Stimulated activated CD4-positive, alpha-beta T cell treated with anti-CD3 and anti-CD28 coated beads, Interleukin-1b, Interleukin-23, amount 100 ng/mL, for 1 hour (primary cell): ENCODE measurements at places on chromosomes 6 and 20.

DNA sequence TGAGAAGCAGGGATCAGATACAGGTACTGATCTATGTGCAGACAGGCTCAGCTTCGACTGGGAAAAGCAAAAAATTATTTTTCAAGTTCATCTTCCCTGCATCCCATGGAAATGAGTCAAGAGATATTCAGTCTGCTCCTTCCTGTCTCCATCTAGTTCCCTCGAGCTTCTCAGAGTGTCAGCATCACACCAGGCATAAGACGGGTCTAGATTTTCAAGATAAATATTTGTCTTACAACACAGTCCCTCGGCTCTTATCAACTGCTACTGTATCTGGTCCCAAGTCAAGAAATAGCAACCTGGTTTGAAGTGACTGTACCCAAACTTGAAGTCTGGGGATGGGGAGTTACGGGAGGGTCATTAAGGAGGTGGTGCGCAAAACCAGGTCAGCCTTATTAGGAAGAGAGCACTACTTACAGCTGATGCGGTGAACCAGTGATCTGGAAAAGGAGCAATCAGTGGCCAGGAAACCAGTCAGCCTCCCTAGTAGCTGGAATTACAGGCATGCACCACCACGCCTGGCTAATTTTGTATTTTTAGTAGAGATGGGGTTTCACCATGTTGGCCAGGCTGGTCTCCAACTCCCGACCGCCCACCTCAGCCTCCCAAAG, 29.7 kb downstream of the ZMYND8 start:
- no peak for DNase-seq

GRCh38 chr6:157326979-157327378, 3.7 kb upstream of the TMEM242 start:
- no peak for DNase-seq

- DNase-seq: no peak
Measured at GRCh38 chr20:19269737-19270340, 57.4 kb downstream of the SLC24A3 start.

- DNase-seq: no peak
Measured at GRCh38 chr6:10733151-10733715, 10.4 kb downstream of the TMEM14C start.

DNA sequence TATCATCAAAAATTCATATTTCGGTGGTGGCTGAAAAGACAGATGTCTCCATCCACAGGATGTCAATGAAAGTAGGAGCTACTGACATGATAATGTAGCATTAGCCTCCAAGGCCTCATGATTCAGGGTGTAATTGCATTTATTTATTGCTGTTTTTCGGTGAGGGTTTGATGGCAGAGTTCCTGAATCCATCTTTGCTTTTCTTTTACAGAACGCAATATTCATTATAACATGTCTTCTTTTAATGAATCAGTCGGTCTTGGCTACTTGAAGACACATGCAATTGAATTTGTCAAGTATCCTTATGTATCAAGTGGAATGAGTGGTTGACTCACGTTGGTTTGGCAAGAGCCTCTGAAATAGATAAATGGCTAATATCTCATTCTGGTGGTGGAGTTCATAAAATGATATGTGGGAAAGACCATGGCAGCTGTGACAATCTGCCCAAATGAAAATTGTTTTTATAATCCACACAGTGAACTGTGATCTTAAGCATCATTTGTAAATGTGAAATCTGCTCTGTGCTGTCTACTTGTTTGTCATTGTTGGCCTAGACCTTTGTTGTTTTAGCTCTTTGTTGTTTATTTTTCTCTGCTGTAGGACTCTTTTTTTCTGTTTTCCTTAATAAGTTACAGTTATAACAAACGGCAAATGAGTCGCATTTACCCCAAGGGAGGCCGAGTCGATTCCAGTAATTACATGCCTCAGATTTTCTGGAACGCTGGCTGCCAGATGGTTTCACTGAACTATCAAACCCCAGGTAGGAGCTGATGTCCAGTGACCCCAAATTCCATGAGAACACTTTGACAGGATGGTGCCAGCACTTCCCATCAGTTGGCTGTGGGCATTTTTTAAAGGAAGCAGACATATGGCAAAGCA, 105.7 kb upstream of the LAMP5 start:
- DNase-seq: no peak

GRCh38 chr20:4780245-4780644, 58.5 kb downstream of the PRND start:
- DNase-seq: no peak

DNA sequence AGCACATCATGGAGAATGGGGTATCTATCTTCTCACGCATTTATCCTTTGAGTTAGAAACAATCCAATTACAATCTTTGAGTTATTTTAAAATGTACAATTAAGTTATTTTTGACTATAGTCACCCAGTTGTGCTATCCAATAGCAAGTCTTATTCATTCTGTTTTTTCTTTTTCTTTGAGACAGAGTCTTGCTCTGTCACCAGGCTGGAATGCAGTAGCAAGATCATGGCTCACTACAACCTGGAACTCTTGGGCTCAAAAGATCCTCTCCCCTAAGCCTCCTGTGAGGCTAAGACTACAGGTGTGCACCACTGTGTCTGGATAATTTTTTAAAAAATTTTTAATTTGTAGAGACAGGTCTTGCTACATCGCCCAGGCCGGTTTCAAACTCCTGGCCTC, 201.5 kb upstream of the ZNF217 start:
- no peak for DNase-seq

- no peak for DNase-seq
Measured at GRCh38 chr6:21731411-21732031, 138.0 kb downstream of the SOX4 start.

GRCh38 chr6:143958839-143959399, 49.1 kb downstream of the PLAGL1 start:
- no peak for DNase-seq

DNA sequence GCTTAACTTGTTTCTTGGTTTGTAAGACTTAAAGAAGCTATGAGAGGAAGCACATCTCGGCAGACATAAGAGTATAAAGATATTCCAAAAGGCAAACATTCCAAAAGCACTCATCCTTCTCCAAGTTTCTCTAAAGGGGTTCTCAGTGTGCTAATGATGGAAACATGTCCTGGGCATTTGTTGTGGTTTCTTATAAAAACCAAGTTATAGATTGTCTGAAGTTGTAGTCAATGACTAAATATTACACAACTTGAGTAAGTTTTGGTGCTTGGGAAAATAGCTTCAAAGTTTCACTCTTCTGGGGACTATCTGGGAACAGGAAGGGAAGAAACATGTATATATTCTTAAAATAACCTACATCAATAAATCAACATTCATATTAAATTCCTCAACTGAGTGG, 128.3 kb upstream of the TBX18 start:
- no peak for DNase-seq

DNA sequence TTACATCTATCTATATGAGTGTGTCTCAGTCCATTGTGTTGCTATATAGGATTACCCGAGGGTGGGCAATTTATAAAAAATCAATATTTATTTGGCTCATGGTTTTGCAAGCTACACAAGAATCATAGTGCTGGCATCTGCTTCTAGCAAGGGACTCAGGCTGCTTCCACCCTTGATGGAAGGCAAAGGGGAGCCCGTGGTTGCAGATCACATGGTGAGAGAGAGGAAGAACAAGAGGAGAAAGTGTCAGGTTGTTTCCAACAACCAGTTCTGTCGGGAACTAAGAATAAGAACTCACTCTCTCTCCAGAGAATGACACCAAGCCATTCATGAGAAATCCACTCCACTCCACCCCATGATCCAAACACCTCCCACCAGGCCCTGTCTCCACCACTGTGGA, 48.2 kb upstream of the TENT5A start:
- DNase-seq: no peak

DNA sequence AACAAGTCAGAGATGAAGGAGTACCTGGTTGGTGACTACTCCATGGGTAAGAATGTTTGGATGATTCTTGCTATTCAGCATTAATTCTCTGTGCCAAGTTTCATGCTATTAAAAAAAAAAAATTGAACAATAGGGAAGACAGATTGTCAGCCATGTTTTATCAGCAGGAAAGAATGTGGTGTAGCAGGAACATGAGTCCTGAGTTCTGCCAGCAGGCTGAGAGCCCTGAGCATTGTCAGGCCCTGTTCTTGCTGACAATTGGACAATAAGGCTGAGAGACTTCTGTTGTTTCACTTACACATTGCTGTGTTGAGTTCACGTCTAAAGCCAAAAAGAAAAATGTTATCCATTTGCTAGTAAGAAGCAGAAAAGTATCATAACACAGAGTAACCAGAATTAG, 70.4 kb upstream of the SMIM28 start:
- DNase-seq: no peak

DNA sequence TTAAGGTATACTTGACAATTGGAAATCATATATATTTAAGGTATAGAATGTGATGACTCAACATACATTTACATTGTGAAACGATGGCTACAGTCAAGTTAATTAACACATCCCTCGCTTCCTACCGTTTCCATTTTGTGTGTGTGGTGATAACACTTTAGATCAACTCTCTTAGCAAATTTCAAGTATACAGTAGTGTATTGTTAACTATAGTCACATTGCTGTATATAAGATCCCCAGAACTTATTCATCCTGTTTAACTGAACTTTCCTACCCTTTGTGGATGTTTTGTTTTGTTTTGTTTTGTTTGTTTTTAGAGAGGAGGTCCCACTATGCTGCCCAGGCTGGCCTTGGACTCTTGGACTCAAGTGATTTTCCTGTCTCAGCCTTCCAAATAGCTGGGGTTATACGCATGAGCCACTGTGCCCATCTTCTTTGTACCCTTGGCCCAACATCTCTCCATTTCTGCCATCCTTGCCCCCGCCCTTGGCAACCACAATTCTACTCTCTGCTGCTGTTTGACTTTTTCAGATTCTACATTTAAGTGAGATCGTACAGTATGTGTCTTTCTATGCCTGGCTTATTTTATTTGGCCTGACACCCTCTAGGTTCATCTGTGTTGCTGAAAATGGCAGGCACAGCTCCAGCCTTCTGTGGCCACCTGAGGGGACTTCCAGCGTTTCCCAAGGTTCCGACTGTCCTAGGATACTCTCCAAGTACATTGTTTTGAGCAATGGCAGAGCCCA, 90.5 kb upstream of the SNX9 start:
- no peak for DNase-seq

DNA sequence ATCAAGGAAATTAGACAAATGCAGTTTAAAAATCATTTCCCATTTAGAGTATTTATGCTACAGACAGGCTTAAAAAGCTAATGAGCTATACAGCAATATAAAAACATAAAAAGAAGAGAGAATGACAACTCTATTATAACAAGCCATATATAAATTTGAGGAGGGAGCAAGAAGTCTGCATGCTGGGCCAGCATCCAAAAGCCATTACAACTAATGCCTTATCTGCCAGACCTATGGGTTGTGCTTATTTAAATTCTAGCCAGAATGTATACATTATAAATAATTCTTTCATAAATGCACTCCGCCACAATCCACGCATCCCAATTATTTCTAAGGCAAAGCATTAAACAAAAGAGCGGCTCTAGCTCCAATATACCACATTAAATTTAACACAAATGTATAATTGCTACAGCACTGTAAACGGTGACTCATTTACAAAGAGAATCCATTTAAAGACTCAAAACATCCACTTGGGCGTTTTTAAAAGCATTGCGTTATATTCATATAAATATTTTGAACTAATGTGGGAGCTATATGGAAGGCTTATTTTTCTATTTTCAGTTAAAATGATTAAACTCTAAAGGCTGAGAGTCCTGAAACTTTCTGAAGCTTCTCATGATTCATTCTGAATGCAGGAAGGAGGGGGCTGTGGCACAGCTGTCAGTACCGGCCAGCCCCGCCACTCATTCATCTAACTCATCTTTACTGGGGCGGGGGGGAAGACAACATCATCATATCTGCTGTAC, 37.7 kb upstream of the RAB22A start:
- no peak for DNase-seq

GRCh38 chr6:69542494-69542893, 254.3 kb downstream of the LMBRD1 start:
- no peak for DNase-seq

GRCh38 chr6:124148236-124148957, 344.7 kb downstream of the NKAIN2 start:
- DNase-seq: no peak

- no peak for DNase-seq
Measured at GRCh38 chr6:119626884-119627619, 277.5 kb upstream of the MAN1A1 start.

- no peak for DNase-seq
Measured at GRCh38 chr6:141688916-141689315, 443.8 kb upstream of the GJE1 start.

DNA sequence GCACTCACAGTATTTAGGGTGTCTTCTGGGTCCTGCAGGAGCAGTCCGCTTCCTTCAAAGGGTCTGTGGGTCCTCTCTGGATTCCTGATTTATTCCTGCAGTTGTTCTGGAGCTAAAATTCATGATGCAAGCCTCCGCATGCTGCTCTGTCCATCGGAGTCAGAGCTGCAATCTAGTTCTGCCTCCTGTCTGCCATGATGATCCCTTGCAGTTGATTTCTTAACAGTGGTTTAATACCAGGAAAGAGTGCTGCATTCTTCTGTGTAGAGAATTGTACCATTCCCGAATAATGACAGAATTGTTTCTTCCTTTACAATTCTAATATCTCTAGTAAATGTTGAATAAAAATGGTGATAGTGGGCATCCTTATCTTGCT, 72.0 kb upstream of the B3GAT2 start:
- DNase-seq: no peak

- no peak for DNase-seq
Measured at GRCh38 chr6:38723783-38724182, 8.7 kb downstream of the DNAH8 start.

- DNase-seq: no peak
Measured at GRCh38 chr6:5671601-5672559, 334.8 kb downstream of the NRN1 start.

DNA sequence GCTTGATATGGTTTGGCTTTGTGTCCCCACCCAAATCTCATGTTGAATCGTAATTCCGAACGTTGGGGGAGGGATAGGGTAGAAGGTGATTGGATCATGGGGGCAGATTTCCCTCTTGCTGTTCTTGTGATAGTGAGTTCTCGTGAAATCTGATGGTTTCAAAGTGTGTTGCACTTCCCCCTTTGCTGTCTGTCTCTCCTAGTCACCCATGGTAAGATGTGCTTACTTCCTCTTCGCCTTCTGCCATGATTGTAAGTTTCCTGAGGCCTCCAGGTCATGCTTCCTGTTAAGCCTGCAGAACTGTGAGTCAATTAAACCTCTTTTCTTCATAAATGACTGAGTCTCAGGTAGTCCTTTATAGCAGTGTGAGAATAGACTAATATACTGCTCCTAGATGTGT, 19.9 kb downstream of the PFDN4 start:
- DNase-seq: no peak

- no peak for DNase-seq
Measured at GRCh38 chr6:3711776-3712175, 39.7 kb downstream of the PXDC1 start.
